ENCODE measurements at places on chromosomes 7 and 10.

GRCh38 chr10:88386821-88387773 lies 196.0 kb downstream of the RNLS start:
- DNase-seq: no peak

GRCh38 chr7:158948376-158948775 lies 92.0 kb downstream of the DYNC2I1 start:
- no peak for DNase-seq

DNA sequence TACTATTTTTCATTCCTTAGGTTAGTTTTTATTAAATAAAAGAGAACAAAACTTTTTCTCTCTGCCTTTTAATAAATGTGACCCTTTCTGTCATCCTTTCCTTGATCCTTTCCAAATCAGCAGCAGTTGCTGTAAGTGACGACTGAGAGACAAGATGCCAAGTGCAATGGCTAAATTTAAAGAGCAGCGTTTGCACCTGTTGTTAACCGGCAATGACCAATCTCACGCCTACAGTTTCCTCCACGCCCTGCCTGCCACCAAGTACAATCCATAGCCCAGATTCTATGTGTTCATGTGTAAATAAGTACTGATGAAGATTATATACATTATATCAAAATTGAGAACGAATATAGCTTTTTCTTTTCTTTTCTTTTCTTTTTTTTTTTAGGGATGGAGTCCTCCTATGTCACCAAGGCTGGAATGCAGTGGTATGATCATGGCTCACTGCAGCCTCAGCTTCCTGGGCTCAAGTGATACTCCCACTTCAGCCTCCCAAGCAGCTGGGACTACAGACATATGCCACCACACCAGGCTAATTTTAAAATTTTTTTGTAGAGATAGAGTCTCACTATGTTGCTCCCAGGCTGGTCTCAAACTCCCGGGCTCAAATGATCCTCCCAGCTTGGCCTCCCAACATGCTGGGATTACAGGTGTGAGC lies 6.5 kb upstream of the MCU start:
- no peak for DNase-seq

DNA sequence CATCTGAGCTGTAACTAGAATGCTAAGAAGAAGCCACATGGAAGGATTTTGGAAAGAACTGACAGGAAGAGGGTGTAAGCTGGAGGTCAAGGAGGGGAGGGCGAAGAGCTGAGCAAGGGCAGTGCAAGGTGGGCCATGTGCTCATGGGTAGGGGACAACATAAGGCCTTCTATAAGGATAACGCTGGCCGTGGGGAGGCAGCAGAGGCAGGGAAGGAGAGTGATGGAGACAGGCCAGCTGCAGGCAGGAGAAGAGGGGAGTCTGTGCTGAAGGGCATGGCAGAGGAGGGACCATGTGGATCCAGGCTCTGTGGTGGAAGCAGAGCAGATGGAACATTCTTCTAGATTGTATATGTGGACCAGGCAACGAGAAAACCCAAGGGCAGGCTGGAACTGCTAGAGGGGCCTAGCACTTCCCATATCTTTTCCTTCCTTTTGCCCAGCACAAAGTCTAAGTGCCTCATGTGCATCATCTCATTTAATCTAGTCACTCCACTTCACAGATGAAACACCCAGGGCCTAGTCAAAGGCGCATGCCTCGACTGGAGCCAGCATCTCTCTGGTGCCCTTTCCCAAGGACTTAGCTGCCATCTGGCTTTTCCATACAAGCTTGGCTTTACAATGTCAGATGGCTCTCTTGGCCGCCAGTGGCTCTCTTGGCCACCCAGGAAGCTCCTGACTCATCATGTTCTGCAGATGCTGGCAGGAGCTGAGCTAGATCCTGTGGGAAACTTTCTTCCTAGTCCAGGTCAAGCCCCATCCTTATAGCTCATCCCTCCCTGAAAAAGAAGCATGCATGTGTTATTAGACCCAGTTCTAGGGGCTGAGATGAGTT lies 6.6 kb downstream of the LRRC18 start:
- no peak for DNase-seq

GRCh38 chr10:74922921-74923320 lies 96.5 kb downstream of the KAT6B start:
- no peak for DNase-seq

GRCh38 chr7:84529480-84530205 lies 335.1 kb upstream of the SEMA3A start:
- no peak for DNase-seq

GRCh38 chr7:105020926-105021325 lies 6.9 kb downstream of the KMT2E start:
- no peak for DNase-seq

- no peak for DNase-seq
Observed at GRCh38 chr7:79282882-79283602, 170.4 kb downstream of the MAGI2 start.

DNA sequence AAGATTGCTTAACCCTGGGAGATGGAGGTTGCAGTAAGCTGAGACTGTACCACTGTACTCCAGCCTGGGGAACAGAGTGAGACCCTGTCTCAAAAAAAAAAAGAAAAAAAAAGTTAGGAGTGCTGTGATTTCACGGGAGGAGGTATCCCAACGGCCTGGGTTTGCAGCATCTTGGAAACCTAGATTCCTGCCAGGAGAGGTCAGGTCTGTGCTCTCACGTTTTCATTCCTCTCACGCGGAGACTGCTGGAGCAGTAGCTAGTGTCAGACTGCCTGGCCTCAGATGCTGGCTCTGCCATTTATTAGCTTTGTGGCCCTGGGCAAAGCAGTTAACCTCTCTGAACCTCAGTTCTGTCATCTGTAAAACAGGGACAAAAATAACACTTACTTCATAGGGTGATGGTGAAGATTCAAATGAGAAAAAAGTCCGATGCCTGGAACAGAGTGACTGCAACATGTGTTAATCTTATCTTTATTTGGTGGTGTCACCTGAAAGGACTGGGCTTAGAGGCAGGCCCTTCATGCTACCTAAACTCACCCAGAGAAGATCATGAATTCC lies 94.9 kb downstream of the GAD2 start:
- no peak for DNase-seq

GRCh38 chr10:113875212-113875611 lies 20.8 kb downstream of the NHLRC2 start:
- no peak for DNase-seq

- no peak for DNase-seq
Observed at GRCh38 chr7:101671371-101672356, 42.6 kb upstream of the MYL10 start.

- no peak for DNase-seq
Observed at GRCh38 chr10:114307731-114308130, 68.7 kb downstream of the VWA2 start.

DNA sequence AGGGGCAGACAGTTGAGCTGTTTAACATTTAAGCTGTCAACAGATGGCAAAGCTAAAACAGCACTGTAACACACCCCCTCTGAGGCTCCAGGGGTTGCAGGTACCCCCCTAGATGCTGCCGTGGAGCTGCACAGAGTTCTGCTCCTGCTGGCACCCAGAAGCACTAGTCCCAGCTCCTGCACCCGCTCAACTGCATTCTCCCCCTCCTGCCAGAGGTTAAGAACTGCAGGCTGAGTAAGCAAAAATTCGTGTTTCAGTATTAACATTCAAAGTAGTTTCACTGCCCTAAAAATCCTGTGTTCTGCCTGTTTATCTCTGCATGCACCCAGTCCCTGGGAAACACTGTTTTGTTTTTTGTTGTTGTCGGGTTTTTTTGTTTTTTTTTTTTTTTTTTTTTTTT lies 790.8 kb upstream of the KCND2 start:
- no peak for DNase-seq

DNA sequence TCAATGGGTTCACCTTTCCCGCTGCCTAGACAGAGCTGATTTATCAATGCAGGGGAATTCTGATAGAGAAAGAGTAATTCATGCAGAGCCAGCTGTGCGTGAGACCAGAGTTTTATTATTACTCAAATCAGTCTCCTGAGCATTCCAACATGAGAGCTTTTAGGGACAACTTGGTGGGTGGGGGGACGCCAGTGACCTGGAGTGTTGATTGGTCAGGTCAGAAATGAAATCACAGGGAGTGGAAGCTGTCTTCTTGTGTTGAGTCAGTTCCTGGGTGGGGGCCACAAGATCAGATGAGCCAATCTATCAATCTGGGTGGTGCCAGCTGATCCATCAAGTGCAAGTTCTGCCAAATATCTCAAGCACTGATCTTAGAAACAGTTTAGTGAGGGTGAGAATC lies 99.0 kb upstream of the CAV2 start:
- DNase-seq: no peak

All from activated T-cell treated with anti-CD3 and anti-CD28 coated beads for 48 hours (primary cell).